ENCODE measurements at places on chromosomes 1 and 21.

GRCh38 chr1:65189576-65190115 is 41.6 kb downstream of the AK4 start:
- no peak for DNase-seq

GRCh38 chr1:112997781-112998180 is 41.8 kb upstream of the SLC16A1 start:
- no peak for DNase-seq

DNA sequence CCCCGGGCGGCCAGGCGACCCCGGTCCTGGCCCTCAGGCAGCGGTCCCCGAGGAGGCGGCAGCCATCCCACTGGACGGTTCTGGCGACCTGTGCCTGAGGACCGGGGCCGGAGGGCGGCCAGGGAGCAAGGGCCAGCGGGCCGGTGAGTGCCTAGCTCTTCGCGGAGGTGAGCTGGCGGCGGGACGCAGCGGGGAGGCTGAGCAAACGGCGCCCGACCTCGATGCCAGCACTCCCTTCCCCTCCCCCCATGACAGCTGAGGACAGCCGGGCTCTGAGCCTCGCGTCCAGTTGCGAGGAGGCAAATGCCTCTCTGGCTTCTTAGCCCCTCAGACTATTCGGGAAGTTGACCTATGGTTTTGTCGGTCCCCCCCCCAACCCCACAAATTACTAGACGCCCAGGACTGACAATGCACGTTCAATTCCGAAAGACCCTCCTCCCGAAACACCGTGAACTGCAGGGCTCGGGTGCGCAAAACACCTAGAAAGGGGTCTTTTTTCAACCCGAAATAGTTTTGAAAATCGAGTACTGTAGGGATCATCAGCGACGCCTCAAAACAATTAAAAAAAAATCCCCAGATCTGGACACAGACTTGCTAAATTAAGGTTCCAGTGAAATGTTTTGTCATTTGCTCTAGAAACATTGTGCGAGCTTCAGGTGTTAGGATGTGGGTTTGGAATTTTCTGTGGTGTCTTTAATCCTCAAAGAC is 8.3 kb downstream of the CDKN2C start:
- peak; percentile 23 for DNase-seq

DNA sequence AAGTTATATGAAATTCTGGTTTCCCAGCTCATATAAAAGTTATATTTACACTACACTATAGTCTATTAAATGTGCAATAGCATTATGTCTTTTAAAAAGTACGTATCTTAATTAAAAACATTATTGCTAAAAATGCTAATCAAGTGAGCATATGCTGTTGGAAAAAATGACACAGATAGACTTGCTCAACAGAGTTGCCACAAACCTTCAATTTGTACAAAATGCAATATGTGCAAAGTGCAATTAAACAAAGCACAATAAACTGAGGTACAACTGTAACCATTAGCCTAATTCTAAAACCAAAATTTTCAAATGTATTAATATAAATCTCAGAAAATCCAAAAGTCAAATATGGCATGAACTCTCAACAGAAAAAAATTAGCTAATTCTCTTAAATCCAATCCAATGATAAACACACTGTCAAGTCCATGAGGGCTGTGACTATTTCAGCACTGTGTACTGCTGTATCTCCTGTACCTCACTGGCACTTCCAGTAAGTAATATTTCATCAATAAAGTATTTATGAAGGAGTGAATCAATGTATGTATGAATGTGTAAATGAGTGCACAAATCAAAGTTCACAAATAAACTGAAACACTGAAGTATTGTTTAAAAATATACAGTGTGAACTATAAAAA is 116.3 kb downstream of the AKT3 start:
- no peak for DNase-seq

- DNase-seq, result no peak
Observed at GRCh38 chr1:18230321-18230720, 122.7 kb downstream of the IGSF21 start.

- DNase-seq, result no peak
Observed at GRCh38 chr1:8014381-8014988, 11.6 kb downstream of the ERRFI1 start.

DNA sequence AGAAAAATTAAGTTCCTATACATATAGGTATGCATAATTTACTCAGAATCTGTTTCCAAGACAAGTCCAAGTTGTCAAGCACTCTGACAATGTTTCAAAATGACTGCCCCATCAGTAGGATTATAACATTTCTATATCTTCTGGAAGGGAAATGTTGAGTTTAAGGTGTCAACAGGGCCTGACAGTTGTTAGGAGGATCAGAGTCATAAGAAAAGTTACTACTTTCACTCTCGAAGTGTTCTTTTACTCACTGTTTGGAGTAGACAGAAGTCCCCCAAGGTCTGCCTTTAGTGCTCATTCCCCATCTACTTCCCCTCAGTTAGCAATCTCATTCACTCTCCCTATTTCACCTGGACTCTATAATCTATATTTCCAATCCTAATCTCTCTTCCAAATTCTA is 20.6 kb upstream of the MAGI3 start:
- no peak for DNase-seq

DNA sequence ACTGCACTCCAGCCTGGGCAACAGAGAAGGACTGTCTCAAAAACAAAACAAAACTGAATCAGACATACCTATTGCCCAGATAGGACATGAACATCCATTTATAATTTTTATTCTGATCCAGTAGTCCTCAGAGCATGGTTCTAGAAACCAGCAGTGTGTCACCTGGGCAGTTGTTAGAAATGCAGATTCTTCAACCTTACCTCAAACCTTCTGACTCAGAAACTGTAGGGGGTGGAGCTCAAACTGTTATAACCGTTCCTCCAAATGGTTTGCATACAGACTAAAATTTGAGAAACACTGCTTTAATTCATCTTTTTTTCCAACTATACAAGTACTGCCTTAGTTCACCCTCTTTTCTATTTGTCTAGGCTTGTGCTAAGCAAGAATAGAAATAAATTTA is 6.0 kb downstream of the NASP start:
- no peak for DNase-seq

GRCh38 chr1:235313262-235313661 is 14.7 kb downstream of the ARID4B start:
- DNase-seq, result no peak

GRCh38 chr21:43893536-43894205 is 28.6 kb downstream of the AGPAT3 start:
- no peak for DNase-seq

GRCh38 chr1:66044912-66045311 is 252.2 kb downstream of the PDE4B start:
- DNase-seq, result no peak

All from central memory CD4-positive, alpha-beta T cell (primary cell).